ENCODE measurements at places on chromosomes 3 and 15.

GRCh38 chr15:52749258-52749657 is 40.9 kb downstream of the ONECUT1 start:
- no peak for DNase-seq

GRCh38 chr3:52809662-52810377 is 15.2 kb downstream of the ITIH3 start:
- no peak for DNase-seq

DNA sequence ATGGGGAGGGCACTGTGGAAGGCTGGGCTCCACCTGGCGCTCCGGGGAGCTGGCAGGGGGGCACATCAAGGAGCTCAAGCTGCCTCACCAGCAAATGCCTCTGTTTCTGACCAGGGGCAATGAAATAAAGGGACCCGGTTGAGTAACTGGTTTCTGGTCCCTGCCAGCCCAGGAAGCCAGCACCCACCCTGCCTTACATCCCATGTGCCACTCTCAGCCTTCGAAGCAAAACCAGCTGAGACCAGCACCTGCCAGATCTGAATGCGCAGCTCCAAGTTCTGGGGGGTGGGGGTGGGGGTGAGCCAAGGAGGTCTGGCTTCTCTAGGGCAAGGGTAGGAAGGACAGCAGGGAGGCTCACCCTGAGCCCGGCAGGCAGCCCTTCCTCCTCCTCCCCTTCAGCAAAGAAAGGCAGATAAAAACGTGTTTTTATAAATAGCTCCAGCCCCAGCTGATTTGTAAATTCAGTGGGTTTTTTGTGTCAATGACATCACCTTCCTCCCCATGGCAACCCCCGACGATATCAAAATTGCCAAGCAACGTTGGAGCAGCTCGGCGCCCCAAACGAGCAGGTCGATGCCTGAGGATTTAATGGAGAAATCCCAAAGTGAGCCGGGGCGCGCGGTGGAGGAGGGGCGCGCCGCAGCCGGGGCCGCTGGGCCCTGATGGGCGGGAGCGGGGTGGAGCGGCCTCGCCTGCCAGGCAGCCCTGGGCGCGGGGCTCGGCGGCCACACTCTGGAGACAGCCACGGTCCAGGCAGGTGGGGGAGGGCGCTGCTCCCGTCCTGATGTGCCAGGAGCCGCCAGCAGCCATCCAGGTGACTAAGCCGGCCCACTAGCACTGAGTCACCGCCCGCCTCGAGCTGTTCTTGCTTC is at the start of gene PAK6:
TSS of gene PAK6 (plus strand) at position 532 of the 872 bp plus-strand sequence. CDS start 25,723 bp downstream, outside the sequence.
- no peak for DNase-seq

- DNase-seq = no peak
Observed at GRCh38 chr3:195517030-195517429, 26.1 kb downstream of the PPP1R2 start.

GRCh38 chr15:82132096-82132495 is 86.3 kb upstream of the MEX3B start:
- DNase-seq = no peak

DNA sequence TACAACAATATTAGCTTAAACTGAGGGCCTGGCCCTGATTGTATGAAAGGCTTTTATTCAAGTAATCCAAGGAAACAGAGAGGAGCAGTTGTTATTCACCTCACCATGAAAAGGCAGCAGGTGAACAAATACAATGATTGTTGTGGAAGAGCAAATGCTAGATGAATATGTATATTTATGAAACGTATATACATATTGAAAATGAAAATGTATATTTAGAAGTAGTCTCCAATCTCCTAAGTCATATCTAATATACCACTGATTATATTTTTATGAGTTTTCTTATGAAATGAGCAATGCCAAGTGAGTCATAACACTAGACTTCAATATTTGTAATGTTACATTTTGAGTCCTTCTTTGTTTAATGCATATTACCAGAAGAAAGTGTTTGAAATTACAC is 116.2 kb upstream of the KCNMB2 start:
- DNase-seq = no peak

GRCh38 chr3:120420360-120420759 is 30.4 kb downstream of the FSTL1 start:
- no peak for DNase-seq

DNA sequence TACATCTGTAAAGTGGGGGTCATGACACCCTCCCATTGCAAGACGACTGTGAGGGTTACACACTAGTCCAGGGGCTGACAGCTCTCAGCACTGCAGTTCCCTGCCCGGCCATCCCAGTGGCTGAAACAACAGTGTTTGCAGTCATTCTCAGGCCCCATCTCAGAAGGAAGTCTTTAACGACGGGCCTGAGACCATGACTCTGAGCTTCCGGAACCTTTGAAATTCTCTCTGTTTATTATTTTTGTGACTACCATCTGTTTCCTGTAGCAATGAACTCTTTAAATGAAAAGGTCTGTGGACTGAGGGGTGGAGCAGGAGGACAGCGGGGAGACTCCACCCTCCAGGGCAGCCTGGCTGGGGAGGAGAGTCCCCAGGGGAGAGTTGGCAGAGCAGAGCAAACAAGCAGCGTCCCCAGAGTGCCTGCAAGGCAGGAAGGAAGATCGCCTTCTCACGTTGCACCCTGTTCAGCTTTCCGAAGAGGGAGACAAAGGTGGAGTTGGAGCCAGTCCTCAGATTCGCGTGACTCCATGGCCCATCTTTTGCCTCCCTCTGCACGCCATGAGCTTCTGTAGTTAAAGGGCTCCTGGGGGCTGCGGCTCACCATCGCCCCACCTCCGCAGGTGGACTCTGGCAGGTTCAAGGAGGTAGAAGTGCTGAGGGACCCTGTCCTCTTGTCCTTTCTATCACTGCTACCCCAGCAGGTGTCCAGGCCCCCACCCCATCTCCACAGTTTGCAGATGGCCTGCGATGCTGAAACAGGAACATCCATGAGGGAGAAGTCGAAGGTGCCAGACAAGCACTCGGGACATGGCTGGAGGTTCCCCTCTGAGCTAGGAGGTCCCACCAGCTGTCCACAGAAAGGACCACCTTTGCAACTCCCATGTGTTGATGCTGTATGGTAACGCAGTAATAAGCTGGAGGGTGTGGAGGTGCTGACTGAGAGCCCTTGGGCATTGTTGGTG is 525.8 kb upstream of the PROK2 start:
- DNase-seq = no peak

DNA sequence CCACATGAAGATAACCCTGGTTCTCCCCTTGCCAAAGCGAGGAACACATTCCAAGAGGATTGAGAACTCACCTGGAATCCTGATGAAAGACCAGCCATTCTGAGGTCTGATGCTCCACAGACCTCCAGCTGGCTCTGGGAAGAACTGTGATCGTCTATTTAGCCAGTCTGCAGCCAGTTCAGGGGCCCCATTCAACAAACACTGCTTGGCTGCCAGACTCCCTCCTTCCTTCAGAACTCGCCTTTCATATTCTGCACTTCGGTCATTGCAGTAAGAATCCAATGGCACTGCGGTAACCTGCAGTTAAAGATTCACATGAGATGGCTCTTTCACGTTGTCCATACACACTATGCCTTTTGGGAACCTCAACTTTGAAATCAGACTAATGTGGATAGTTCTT is 67.6 kb downstream of the CHAC1 start:
- DNase-seq = peak; percentile 12

DNA sequence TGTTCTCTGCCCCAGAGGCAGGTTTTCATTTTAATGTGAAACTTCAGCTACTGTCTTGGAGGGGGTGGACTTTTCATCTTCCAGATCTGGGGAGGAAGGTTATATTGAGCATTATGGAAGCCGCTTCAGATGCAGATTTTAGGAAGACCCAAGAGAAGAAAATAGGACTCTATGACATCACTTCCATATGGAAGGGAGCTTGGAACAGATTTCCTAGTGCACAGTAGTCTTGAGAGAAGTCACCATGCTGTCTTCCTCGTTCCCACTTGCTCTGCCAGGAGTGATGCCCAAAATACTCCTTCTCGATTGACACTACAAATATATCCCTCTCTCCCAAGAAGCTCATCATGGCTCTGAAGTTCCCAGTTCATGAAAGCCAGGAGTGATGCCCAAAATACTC is 197.2 kb downstream of the ATP10A start:
- no peak for DNase-seq

- DNase-seq = no peak
Observed at GRCh38 chr3:188164248-188164687, 10.3 kb downstream of the LPP start.

- no peak for DNase-seq
Observed at GRCh38 chr3:186142393-186142932, 33.6 kb upstream of the ETV5 start.

- DNase-seq = no peak
Observed at GRCh38 chr3:52986938-52987337, 58.9 kb downstream of the SFMBT1 start.

- DNase-seq = no peak
Observed at GRCh38 chr15:54462511-54462913, 484.3 kb downstream of the UNC13C start.

DNA sequence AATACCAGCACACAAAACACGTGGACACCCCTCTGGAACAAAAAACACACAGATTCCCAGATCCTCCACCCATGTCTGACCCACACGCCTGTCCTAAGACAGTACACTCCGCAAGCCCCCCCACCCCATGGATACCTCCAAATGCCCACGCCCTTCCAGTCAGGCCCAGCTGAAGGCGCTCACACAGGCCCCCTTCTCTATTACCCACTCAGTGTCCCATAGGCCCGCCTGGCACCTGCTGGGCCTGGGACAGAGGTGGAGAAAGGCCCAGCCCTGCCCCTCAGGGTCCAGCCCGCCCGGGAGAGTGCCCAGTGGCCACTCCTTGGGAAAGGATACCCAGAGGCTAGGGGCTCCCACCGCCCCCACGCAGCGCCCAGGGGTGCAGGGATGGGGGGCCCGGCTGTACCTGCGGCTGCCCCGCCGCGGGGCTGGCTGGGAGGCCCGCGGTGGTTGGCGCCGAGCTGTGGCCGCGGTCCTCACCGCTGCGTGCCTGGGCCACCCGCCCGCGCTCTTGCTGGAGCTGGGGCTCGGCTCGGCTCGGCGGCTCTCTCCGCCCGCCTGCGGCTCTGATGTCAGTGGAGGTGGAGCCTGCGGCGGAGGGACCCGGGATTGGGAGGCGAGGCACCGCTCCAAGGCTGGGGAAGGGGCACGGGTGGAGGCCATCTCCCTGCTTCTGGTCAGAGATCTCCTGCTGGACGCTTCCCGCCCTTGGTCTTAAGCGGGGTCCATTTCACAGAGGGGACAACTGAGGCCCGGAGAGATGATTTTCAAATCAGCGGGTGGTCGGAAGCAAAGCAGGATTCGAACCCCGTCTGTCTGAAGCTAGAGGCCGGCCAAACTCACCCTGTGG is at the start of gene CAMK1:
TSS of gene CAMK1 (minus strand) at position 522 of the 850 bp plus-strand sequence. CDS start 2,198 bp downstream, outside the sequence.
- DNase-seq = no peak

- DNase-seq = no peak
Observed at GRCh38 chr3:101261506-101261905, 58.9 kb downstream of the IMPG2 start.

DNA sequence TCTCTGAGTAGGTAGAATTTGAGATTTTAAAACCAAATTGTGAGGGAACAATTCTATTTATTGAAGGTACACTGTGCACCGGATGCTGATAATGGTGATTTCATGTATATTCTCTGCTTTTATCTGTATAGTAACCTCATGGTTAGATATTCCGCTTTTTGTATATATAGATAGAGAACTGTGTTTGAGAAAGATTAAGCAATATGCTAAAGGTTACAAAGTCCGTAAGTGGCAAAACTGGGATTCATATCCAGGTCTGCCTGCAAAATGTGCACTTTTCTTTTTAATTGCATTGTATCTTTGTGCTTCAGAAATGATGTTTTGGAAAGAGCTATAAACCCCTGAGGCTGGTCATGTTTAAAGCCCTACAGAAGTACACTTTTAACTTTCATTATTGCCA is 635.4 kb upstream of the NECTIN3 start:
- no peak for DNase-seq

- no peak for DNase-seq
Observed at GRCh38 chr3:12922881-12923431, 81.6 kb upstream of the RPL32 start.

- DNase-seq = no peak
Observed at GRCh38 chr3:126314790-126315658, 42.2 kb downstream of the KLF15 start.

GRCh38 chr3:58358092-58358491 is 25.4 kb downstream of the PXK start:
- no peak for DNase-seq
